NCI-H524 (cell line): ENCODE measurements at places on chromosomes 16 and 17.
A peak's percentile ranks its signal among the peaks of the same experiment; 100 is the strongest.

DNA sequence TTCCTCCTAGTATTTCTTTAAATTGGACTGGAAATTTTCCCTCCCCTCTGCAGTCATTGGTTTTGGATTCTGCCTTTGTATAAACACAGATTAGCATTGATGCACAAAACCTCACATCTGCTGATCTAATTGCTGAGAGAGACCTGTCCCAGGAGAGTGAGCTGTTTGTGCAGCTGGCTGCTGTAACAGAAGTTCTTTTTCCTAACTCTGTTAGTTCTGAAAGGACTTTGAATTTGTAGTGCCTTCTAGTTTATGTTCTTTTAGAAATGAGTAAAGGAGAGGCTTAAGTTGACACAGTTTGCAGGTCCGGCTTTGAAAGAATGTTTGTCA is 45.2 kb upstream of the KPNB1 start:
- peak; percentile 88 for DNase-seq

- DNase-seq, result no peak
Measured at GRCh38 chr16:3576211-3576610, 992 bp downstream of the NLRC3 start.

- no peak for DNase-seq
Measured at GRCh38 chr17:45345554-45346215, 28.9 kb upstream of the MAP3K14 start.

DNA sequence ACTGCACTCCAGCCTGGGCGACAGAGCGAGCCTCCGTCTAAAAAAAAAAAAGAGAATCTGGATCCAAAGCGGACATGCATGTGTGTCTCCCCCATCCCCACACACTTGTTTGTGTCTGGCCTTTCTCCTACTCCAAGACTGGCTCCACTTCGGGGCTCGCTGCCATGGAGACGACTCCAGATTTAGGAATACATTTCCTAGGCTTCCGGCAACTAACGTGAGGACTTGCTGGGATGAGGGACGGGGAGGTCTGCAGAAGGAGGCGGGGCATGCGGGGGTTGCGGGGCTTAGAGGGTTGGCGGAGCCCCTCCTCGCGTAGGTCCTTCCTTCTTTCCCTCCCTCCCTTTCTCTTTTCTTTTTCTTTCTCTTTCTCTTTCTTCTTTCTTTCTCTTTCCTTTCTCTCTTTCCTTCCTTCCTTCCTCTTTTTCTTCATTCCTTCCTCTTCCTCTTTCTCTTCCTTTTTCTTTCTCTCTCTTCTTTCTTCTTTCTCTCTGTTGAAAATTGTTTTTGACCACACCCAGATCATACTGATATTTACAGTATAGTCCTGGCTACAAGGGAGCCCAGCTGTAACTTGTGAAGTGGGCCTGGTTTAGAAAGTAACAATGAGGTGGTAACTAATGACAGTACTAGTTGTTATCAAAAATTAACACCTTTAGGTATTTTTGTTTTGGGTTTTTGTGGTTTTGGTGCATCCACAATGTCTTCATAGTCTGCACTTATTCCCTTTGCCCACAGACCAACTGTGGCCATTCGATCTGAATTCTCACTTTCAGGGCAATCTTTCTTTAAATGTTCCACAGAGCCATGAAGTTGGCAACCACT is 25.2 kb downstream of the MIS12 start:
- no peak for DNase-seq

DNA sequence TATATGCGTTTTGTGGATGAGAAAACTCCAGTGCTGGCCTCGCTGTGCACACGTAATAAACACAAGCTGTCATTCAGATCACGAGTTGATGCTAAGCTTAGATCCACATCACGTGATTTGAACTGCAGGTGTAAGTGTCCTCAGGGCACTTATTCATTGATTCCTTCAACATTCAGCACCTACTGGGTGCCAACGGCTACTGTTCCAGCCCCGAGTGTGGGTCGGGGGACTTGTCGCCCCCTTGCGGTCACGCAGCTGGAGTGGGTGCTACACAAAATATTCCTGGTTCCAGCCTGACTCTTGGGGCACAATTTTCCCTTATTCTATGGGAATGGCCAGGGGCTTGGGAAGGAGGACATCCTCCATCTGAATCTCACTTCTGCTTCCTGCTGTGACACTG is 29.9 kb upstream of the GINS2 start:
- DNase-seq, result peak; percentile 62

DNA sequence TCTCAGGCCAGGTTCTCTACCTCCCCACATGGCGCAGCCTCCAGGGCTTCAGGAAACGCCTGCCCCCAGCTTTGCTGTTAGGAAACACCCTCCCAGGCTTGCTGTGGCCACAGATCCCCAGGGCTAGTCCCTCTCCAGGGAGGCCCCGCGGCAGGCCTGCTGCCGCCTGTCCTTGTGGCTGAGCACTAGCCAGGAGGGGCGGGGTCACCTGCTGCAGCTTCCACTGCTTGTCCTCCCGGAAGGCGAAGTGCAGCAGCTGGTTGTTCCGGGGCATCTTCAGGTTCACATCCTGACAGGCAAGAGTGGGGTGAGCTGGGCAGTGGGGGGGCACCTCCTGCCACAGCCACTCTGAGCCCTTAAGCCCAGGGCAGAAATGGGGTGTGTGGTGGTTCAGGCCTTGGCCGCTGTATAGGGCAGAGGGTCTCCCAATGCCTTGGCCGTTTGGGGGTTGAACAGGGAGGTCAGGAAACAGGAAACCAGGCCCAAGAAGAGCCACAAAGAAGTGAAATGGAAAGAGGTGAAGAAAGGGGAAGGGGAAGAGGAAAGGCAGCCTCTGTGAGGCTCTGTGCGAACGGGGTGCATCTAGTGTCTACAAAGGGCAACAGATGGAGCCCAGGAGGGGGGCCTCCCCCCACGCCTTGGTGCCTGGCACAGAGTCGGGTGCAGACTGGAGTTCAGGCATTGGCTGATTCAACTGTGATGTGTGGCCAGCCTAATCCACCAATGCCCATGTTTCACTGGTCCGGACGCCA is 2.0 kb downstream of the ROGDI start:
- DNase-seq, result peak; percentile 84

GRCh38 chr17:17919169-17920107 is 52.8 kb downstream of the TOM1L2 start:
- peak; percentile 66 for DNase-seq

DNA sequence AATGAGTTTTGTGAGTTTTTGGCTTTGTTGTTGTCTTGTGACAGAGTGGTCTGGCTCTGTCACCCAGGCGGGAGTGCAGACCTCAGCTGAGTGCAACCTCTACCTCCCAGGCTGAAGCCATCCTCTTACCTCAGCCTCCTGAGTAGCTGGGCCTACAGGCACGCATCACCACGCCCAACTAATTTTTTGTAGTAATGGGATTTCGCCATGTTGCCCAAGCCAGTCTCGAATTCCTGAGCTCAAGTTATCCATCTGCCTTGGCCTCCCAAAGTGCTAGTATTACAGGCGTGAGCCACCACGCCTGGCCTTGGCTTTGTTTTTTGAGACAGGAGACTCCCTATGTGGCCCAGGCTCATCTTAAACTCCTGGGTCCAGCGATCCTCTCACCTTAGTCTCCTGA is 15.1 kb downstream of the CRK start:
- DNase-seq, result no peak

GRCh38 chr17:49738456-49739163 is 25.3 kb downstream of the FAM117A start:
- DNase-seq, result no peak

GRCh38 chr17:78697122-78697521 is 85.0 kb downstream of the CYTH1 start:
- DNase-seq, result no peak

DNA sequence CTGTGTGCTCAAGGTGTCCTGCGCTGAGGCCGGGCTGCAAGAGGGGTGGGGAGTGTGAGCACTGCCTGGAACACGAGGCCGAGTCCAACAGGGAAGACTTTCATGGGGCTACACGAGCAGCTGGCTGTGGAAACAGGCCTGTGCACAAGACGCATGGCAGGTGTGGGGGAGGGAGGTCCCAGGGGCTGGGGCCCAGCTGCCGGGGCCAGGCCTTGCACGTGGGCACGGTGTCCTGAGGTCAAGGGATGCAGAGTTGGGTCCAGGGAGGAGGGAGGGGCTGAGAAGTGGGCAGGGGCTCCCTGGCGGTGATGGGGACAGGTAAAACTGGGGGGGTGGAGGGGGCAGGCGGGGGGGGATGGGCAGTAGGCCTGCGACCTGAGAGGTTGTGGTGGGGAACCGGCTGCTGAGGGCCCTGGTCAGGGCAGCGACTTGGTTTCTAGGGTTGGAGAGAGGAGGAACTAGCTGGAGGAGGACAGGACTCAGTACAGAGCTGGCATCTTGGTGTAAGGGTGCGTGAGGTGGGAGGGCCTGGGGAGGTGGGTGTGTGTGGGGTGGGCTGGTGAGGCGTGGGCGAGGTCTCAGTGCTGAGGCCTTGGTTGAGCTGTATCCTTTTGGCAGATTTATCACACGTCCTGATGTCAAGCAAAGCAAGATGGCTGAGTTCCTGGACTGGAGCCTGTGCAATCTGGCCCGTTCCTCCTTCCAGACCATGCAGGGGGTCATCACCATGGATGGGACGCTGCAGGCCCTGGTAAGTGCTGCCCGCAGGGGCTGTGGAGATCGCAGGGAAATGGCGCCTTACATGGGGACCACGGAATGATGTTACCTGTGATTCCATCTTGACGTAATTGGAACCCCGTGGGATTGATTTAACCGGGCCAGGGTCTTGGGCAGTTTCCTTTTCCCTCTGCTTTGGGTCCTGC is 29.4 kb downstream of the TBCD start:
- no peak for DNase-seq

DNA sequence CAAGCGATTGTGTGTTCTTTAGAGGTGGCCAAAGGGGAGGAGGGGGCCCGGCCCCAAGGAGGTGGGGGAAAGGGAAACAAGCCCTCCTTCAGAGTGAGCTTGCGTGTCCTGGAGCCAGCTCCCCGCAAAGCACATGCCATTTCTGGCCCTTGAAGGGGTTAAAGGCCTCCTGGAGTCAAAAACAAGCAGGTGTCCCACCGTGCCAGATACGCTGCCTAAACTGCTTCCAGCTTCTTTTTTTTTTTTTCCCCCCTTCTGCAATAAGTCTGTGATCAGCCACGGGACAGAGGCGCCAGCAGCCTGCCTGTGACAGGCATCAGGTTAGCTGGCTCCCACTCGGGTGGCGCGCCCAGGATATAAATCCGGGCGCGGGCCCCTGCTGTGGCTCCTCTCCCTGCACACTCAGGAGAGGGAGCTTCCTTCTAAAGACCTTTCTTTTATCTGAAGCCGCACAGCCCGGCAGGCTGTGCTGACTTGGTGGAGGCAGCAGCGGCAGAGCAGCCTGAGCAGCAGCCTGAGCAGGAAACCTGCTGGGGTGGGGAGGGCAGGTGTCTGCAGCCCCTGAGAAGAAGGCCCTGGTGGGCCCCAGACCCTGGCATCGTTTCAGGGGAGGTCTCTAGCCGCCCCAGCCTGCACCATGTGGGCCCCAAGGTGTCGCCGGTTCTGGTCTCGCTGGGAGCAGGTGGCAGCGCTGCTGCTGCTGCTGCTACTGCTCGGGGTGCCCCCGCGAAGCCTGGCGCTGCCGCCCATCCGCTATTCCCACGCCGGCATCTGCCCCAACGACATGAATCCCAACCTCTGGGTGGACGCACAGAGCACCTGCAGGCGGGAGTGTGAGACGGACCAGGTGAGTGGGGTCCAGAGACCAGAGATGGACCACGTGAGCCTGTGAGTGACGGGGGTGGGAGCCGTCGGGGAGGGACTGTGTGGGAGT is at the start of gene WFIKKN2:
TSS of gene WFIKKN2 (plus strand) at position 286 of the 934 bp plus-strand sequence. CDS start at position 638, 352 bp downstream.
- peak; percentile 33 for DNase-seq

- DNase-seq, result no peak
Measured at GRCh38 chr17:48970865-48971687, 2.7 kb upstream of the GIP start.
